ENCODE measurements at places on chromosomes 12 and 14.
A peak's percentile ranks its signal among the peaks of the same experiment; 100 is the strongest.

DNA sequence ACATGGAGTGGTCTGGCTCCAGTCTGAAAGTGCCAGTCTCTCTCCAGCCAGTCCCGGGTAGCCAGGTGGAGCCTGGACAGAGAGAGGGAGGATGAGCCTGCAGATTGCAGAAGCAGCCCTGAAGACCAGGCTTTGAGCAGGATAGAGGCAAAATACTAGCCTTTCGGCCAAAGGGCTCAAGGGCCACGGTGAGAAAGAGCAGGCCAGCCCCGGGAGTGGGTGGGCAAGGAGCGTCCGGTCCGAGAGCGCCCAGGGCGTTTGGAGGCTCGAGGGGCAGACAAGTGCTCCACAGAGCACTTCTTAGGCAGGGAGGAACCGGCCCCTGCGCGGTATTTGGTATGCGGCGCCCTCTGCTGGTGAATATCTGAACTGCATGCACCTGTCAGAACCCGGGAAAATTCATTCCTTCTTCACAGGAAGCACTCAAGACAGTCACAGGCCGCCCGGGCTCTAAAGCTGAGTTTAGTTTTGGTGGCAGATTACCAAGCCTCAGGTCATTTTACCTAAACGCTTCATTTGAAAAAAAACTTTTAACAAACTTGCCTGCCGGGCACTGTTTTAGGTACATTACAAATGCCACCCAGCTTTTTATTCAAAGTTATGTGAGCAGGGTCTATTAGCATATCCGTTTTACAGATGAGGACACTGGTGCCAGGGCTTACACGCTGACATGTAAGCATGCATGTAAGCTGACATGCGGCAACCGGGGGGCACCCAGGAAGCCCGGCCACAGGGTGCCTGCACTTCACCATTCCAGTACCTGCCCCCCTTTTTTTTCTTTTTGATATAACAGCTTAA is 21.0 kb upstream of the PSMC1 start:
- peak; percentile 41 for DNase-seq

DNA sequence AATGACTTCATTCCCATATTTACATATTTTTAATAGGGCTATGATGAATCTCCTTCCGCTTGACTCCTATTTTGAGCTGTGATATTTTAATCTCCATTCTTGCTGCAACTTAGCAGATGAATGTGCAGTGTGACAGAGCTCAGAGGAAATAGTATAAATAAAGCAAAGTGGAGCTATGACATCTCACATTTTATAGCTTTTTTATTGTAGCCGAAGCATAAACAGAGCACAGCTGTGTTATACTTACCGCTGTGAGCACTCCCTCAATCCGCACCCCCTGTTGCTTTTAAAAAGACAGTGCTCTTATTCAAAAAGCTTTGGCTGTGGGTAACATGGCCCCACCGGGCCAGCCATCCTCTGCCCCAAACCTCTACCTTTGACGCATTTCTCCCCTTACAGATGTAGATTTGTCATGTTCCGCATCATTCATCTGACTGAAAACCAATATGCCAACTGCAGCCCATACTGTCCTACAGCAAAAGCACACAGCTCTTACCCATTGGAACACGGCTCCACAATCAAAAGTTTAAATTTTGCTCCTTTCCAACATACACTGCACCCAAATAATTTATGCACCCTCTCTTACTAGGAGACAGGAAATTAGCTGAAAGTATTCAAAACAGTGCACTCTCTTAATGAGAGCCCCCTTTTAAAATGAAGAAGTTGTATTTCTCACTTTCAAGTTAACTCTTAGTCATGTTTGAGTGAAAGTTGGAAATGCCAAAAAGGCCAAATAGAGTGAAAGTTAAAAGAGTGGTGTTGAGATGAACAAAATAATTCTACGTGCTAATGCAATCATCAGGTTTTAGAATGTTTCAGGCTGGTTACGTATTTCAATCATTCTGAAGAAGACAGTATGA is 429.3 kb upstream of the SOX5 start:
- no peak for DNase-seq

DNA sequence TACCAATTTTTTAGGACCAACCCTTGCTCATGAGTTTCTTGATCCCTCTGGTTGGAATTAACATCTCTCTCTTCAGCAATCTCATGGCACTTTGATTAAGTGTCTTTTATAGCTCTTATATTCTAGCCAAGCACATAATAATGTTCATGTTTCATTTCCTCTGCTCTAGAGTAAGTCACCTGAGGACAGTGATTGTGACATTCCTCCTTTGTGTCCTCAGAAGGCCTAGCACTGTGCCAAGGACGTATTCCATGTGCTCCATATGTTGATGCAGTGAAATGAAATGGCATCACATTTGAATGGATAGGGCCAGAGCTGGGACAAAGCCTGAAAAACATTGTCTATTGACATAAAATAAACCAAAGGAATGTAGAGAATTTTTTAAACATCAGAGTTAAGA is 322.8 kb upstream of the PRICKLE1 start:
- DNase-seq, result no peak

GRCh38 chr12:52256584-52256935 is 17.9 kb upstream of the KRT86 start:
- no peak for DNase-seq

- DNase-seq, result no peak
Observed at GRCh38 chr12:118052324-118053070, 8.5 kb downstream of the WSB2 start.

GRCh38 chr14:100375266-100375962 is 52.3 kb downstream of the SLC25A47 start:
- no peak for DNase-seq

DNA sequence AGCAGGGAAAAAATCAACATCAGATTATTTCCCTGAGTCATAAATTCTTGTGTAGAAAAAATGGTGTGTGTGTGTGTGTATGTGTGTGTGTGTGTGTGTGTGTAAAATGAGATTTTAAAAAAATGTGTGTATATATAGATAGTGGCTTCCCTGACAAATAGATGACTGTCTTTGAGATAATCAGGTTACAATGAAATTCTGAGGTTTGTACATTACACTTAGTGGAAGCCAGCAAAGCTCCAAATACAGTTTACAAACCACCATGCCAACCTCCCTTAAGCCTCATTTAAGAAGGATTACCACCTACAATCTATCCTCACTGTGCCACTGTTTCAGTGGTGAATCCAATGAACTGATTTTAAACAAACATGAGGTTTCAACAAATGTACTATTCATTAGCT is 93.8 kb downstream of the MED13L start:
- no peak for DNase-seq

- peak; percentile 37 for DNase-seq
Observed at GRCh38 chr12:117836999-117837736, 131.6 kb downstream of the KSR2 start.

DNA sequence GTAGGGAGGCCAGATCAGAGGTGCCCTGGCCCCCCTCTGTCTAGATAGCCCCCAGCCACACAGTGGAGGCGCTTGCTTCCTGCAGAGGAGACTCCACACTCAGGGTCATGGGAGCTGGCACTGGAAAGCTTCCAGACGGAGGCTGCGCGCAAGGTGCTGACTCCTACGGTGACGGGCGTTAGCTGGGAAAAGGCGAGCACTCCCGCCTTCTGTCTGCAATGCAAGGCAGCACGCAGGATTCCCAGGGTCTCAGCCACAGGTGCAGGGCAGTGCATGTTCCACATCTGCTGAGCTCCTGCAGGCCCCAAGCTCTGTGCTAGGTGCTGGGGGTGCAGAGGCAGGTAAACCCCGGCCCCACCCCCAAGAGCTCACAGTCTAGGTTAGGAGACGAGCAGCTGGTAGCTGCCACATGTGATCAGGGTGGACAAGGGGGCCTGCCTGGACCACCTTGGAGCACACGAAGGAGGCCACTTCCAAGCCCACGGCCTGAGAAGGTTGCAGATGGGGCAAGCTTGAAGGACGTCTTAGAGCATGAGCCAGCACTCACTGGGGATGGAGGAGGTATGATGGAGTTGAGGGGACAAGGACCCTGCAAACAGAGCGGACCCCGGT is 310.9 kb upstream of the DIO3 start:
- DNase-seq, result no peak
